ENCODE measurements at places on chromosomes 2 and 18.

DNA sequence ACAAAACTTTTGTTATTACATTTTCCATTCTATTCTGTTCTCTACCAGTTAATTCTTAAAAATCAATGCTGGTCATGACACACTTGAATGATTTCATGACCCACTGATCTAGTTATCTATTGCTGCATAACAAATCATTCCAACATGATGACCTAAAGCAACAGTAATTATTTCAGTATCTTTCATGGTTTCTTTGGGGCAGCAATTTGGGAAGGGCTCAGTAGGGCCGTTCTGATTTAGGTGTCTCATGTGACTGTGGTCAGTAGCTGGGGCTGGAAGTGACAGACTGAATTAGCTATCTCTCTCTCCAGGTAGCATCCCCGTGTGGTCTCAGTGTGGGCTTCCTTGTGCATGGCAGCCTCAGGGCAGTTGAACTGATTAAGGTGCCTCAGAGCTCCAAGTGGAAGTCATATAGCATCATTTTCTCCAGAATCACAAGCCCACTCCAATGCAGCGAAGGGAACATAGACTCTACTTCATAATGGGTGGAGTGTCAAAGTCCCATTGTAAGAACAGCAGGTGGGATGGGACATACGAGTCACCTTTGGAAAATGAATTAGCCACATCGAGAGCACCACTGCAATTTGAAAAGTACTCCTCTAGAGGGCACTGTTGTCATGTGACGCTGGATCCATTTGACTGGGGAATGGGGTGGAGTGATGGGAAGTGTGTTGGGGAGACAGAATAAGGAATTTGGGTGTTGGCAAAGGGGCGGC, 39.1 kb upstream of the FAM136A start:
- no peak for DNase-seq

GRCh38 chr2:16655905-16656642, 9.6 kb downstream of the CYRIA start:
- DNase-seq, result no peak

DNA sequence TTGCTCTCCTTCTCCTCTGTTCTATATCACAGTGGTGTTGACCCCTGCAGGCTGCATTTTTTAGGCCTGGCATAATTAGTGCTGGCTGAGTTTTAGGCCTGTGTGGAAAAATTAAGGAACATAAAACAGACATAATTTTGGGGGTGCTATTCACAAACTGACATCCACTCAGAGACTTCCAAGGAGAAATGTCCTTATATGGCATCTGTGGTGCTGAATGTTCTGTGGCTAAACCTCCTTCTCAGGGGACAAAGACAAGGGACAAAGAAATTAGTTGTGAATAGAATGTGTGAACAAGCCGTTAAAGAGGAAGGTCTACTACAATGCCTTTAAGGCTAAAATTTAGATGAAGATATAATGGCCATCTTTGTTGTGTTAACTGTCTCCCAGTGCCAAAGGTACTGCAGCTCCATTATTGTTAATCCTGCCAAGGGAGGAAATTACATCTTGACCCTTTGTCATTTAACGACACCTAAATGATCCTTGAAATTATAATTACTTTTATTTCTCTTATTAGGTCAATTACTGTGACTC, 870.0 kb upstream of the CHAC2 start:
- DNase-seq, result no peak

DNA sequence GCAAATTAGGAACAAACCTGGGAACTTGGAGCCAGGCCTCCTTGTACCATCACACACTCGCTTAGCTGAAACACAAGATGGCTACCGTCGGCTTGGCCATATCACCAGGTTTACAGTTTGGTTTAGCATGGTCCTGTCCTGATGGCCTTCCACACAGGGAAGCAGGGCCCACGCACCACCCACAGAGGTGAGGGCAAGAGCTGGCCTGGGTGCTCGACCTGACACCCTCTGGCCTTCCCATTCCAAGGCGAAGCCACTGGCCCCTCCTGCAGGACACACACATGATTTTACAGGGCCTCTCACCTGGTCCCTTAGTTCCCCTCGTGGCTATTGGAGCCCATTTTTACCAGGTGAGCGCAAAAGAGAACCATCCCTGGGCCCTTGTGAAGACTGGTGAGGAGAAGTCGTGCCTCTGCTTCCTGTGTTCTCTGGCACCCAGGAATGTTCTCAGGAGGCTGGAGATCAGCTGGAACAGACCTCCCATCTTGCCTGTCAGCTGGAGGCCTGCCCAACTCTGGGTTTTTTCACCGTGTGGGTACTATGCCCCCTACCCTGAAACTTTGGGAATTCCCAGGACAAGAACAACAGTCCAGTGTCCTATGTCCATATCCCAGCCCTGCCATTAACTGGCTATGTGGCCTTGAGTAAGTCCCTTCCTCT, 53.0 kb upstream of the FOSL2 start:
- no peak for DNase-seq

- DNase-seq, result no peak
These were observed 55.5 kb downstream of the MTHFD2 start for GRCh38 chr2:74253971-74254310.

DNA sequence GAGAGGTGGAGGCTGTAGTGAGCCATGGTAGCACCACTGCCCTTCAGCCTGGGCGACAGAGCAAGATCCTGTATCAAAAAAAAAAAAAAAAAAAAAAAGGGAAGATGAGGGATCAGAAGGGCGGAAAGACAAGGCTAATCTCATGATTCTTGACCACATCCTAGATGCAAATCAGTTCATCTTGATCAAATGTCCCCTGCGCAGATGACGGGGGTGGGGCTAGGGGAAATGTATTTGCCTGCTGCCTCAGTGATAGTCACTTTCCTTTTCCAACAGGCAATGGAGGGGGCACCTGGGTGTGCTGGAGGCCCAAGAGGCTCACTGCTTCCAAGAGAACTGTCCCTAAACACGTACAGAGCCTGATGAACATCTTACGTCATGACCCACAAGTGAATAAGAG, 3.7 kb upstream of the EMILIN2 start:
- no peak for DNase-seq

DNA sequence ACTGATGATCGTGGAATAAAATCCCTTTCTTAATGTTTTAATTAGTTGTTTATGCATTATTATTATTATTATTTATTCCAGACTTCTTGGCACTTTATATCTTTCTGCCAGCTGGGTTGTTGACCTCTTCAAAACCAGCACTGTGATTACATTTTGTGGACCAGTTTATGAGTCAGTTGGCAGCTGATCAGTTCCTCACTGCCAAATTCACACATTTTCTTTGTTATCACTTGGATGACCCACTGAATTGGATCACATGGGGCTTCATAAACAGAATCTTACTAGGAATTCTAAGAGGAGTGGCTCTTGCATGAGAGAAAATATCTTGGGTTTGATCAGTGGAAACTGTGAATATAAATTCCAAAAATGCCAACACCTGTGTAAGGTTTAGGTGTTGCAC, 321.8 kb upstream of the SPRED2 start:
- DNase-seq, result no peak

- DNase-seq, result peak; percentile 46
These were observed at the start of gene EVA1A for GRCh38 chr2:75560768-75561565. Gene EVA1A (minus strand): TSS chr2:75560939. CDS start chr2:75518140, 42,799 bp downstream.

GRCh38 chr2:33406622-33407021, 69.8 kb upstream of the RASGRP3 start:
- DNase-seq, result no peak

GRCh38 chr2:189646521-189646920, 14.7 kb upstream of the ASNSD1 start:
- no peak for DNase-seq

DNA sequence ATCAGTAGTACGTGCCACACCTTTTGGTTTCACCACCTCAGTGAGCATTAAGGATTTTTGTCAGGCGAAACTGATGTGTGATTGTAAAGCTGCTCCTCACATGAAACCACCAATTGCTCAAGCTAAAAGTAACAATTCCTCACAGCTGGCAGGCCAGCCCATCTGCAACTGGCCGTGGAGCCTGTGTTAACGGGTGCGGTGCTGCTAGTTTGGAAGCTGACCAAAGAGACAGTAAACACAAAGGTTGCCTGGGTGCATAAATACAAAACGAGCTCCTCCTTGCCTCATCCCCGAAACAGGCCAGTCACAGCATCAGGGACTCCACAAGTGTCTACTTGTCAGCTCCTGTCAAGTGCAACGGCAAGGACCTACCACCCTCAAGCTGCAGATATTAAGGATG, 32.0 kb downstream of the LGALSL start:
- no peak for DNase-seq

DNA sequence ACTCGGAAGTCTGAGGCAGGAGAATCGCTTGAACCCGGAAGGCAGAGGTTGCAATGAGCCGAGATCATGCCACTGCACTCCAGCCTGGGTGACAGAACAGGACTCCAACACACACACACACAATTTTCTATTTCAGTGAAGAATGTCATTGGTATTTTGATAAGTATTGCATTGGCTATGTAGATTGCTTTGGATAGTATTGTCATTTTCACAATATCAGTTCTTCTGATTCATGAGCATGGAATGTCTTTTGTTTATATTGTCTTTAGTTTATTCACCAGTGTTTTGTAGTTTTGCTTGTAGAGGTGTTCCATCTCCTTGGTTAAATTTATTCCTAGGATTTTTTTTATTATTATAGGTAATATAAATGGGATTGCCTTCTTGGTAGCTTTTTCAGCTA, 693.4 kb upstream of the SYT4 start:
- DNase-seq, result peak; percentile 8

DNA sequence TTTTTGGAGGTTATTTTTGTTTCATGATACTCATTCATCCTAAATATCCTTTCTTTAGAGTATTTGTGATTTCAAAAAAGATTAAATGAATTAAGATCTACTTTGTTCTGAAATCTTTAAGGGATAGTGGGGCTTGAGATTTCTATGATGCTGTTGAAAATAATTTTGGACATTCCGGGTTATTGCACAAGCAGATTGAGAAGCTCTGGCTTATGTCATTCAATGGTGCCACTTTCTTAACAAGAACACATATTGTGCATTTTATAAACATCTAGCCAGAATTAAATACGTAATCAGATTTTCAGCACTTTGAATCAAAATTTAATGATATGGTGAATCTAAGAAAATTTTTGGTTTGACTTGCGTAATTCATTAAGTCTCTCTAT, 207.7 kb upstream of the COL3A1 start:
- no peak for DNase-seq

DNA sequence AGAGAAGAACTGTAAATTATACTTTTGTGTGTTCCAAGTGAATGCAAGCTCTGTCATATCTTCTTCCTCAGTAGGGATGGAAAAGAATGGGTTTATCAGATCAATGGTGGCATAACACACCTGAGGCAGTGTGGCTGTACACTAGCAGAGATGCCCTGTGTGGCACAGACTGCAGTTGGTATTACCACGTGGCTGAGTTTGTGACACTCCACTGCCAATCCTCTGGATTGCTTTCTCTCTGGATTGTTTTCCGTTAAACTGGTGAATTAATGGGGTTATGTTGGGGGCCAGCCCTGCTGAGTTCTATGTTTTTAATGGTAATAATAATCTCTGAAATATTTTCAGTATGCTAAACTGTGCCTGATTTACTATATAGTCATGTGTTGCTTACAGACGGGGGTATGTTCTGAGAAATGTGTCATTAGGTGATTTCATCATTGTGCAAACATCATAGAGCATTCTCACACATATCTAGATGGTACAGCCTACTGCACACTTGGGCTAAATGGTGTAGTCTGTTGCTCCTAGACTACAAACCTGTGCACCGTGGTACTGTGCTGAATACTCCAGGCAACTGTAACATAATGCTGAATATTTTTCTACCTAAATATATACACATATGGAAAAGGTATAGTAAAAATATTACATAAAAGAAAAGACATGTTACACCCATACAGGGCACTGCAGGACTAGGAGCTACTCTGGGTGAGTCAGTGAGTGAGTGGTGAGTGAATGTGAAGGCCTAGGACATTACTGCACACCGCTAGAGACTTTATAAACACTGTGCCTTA, 84.7 kb upstream of the ST6GAL2 start:
- no peak for DNase-seq

DNA sequence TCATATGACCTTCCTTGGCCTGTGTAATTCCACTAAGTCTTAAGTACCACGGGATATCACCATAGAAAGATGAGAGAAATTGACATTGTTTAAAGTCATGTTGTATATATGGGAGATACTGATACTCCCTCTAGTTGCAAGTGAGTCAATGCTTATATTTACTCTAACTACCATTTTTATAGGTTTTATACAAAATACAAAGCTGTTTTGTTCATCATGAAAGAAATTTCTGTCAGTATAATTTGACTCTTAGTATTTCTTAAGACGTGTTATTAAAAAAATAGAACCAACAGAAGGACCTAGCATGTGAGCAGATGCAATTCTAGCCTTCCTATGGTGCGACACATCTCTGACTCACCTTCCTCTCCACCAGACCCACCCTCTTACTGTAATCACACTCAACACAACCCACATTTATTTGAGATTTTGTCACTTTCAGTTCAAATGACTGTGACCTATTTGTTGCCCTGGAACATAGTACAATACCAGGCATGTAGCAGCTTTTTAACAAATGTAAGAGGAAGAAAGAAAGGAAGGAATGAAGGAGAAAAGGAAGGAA, 453.1 kb downstream of the CMPK2 start:
- DNase-seq, result peak; percentile 17

- no peak for DNase-seq
These were observed 188.3 kb downstream of the MIB1 start for GRCh38 chr18:21928925-21929324.

DNA sequence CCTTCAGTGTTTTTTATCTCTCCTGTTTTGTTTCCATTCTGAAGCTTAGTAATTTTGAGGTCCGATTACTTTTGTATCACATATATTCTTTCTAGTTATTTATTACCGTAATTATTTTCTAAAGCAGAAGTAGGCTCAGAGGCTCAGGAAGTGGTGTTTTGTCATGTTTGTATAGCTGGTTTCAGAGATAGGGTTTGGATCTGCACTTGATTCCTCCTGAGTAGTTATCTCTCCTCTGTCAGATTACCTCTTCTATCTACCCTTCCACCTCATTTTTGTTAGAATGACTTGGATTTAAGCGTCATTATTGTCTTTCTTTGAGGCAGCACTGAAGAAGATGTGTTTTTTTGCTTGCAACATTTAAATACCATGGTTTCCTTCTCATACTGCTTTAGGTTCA, 95.4 kb downstream of the MTA3 start:
- no peak for DNase-seq

DNA sequence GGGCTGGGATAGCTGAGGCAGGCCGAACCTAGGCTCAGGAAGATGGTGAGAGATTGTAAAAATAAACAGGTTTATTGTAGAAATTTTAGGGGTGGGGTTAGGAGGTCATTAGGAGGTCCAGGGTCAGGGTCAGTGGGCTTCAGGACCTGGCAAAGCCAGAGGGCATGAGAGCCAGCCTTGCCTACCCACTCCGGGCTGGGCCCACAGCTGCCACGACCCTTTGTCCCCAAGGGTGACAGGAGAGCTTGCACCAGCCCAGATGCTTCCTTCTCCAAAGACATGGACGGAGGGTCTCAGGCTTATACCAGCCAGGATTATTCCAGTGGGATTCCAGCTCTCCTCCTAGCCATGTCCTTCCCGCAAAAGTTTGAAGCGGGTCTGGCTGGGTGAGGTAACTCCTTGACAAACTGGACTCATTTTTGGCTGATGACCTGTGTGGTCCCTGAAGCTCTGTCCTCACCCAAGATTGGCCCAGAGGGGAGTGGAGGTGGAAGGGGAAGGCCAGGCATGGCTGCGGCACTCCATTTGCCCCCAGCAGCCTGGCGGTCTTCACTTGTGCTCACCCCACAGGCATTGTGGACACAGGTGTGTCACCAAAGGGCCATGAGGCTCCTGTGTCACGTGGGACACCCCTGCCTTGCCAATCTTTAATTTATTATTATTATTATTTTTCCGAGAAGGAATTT, 23.8 kb upstream of the ATOH8 start:
- no peak for DNase-seq

- DNase-seq, result no peak
These were observed 781.9 kb upstream of the ID2 start for GRCh38 chr2:7899923-7900322.

- no peak for DNase-seq
These were observed 1.4 kb downstream of the ARL4C start for GRCh38 chr2:234495251-234496054.

All from fibroblast of skin of left biceps (primary cell).